Uterine smooth muscle cell (primary cell): ENCODE measurements at places on chromosomes 7 and 10. TPM values are rescaled to one million over a fixed set of nuclear protein-coding genes. Genes with fewer than 3 reads are reported as not detected.

The GTPBP10 gene
- 14.9 and 32.1 TPM in 2 replicates for total RNA-seq

The CYTH3 gene
- 19.9 and 25.0 TPM in 2 replicates for total RNA-seq

The PON1 gene
- not detected in 2 replicates for total RNA-seq

The CALN1 gene
- total RNA-seq = not detected in 2 replicates

The OIT3 gene
- total RNA-seq = under 0.01 TPM in 1 of 2 replicates, not detected in the other

The PLEKHS1 gene
- total RNA-seq = not detected in 2 replicates

The GRID2IP gene
- not detected in 2 replicates for total RNA-seq

The MEIG1 gene
- not detected in 2 replicates for total RNA-seq

The ELMO1 gene
- 0.50 and 0.55 TPM in 2 replicates for total RNA-seq

The NRCAM gene
- total RNA-seq = 0.33 and 0.62 TPM in 2 replicates

The PI4K2A gene
- total RNA-seq = 27.4 and 31.5 TPM in 2 replicates

The ANKRD22 gene
- total RNA-seq = 0.12 TPM in 1 of 2 replicates, not detected in the other

The FGFBP3 gene
- total RNA-seq = 0.66 and 0.75 TPM in 2 replicates

The ABCF2 gene
- 57.7 and 84.9 TPM in 2 replicates for total RNA-seq

The IFIT1B gene
- total RNA-seq = not detected in 2 replicates

The EFCAB10 gene
- total RNA-seq = not detected in 2 replicates

The PPP1R17 gene
- total RNA-seq = under 0.01 TPM in 1 of 2 replicates, not detected in the other

The SPDYE6 gene
- total RNA-seq = 0.25 TPM in 1 of 2 replicates, not detected in the other

The JCAD gene
- total RNA-seq = 1.4 and 2.5 TPM in 2 replicates

The ANKRD1 gene
- 0.75 and 1.00 TPM in 2 replicates for total RNA-seq

The TMEM213 gene
- total RNA-seq = not detected in 2 replicates

The SERPINE1 gene
- 410 and 462 TPM in 2 replicates for total RNA-seq

The ETV1 gene
- 17.2 and 25.7 TPM in 2 replicates for total RNA-seq

The TRPV5 gene
- total RNA-seq = not detected in 2 replicates

The DNMBP gene
- total RNA-seq = 26.0 and 44.9 TPM in 2 replicates

The UNCX gene
- total RNA-seq = not detected in 2 replicates

The HYAL4 gene
- not detected in 2 replicates for total RNA-seq

The MGMT gene
- 10.0 and 22.6 TPM in 2 replicates for total RNA-seq

The EXOC4 gene
- total RNA-seq = 97.5 and 100 TPM in 2 replicates

The ZKSCAN1 gene
- 33.1 and 44.9 TPM in 2 replicates for total RNA-seq

The ZNF282 gene
- 18.5 and 20.1 TPM in 2 replicates for total RNA-seq

The CTAGE4 gene
- 1.7 TPM in 1 of 2 replicates, not detected in the other for total RNA-seq

The TDRD1 gene
- 0.44 and 0.62 TPM in 2 replicates for total RNA-seq

The SMC3 gene
- total RNA-seq = 38.4 and 53.8 TPM in 2 replicates

The SLC13A1 gene
- total RNA-seq = not detected in 2 replicates

The NANOS1 gene
- total RNA-seq = under 0.01 and 0.37 TPM in 2 replicates

The STK31 gene
- total RNA-seq = not detected in 2 replicates

The SEPHS1 gene
- total RNA-seq = 22.4 and 31.5 TPM in 2 replicates
